Stimulated activated CD8-positive, alpha-beta memory T cell treated with anti-CD3 and anti-CD28 coated beads, Interleukin-7, amount 100 ng/mL, for 1 hour (primary cell): ENCODE measurements at places on chromosomes 7 and 10.
A peak's percentile ranks its signal among the peaks of the same experiment; 100 is the strongest.

DNA sequence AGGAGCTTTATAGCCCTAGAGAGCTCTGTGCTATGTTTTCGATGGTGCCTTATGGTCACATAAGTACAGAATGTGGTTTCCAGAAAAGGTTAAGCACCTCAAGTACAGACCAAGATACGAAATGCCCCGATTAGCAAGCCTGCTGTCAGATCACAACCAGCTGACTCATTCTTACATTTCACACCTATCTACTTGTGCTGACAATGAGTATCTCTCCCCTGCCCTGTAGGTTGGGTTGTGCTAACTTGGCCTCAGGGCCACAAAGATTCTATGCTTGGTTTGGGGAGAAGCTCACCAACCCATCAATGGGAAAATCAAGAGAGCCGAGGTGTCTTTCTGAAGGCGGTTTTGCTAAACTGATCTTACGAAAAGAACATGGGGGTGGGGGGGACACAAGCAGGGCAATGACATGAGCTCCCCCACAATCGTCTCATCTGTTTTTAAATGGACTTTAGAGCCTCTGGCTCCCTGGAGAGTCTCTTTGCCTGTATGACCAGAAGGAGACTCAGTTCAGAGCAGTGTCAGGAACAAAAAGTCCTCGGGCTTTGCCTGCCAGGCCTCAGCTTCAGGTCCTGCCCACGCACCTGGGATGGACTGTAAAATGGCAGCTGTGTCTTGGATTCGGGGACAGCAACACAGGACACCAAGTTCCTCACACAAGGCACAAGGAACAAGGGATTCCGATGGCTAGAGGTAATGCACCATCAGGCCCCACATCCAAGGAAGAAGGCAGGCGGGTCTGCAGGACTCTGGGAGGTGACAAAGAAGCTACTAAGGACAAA lies 55.1 kb downstream of the FAM53B start:
- DNase-seq = peak; percentile 12

GRCh38 chr7:77866786-77867536 lies 68.4 kb downstream of the PHTF2 start:
- DNase-seq = no peak

DNA sequence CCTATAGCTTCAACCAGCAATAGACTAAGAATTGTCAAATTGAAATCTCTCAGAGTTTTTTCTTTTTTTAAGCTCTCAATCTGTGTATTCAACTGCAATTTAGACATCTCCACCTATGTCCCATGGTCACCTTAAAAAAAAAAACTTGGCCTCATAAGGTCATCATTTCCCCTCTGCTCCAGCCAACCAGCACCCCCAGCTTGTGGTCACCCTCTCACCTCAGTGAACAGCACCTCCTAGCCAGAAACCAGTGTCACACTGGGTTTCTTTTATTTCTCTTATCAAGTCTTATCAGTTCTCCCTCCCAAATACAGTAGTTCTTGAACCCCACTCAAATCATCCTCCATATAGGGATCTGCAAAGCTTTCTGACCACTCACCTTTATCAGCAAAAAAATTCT lies 4.0 kb downstream of the ITGB1 start:
- DNase-seq = no peak

DNA sequence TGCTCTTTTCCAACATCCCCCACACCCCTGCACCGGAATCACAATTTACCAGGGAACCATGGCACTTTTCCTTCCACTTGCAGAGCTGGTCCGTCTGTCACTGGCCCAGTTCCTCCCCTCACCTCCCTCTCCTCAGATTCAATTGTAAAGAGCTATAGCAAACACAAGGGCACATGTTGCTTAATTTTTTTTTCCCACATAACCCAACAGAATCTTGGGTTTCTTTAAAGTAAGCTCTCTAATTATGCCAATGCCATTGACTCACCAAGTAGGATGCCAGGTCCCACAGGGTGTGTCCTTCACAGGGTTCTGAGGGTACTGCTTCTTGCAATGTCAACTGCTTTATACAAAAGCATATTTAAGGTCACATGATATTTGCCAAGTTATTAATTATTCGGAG lies 262.2 kb downstream of the AUTS2 start:
- no peak for DNase-seq

GRCh38 chr10:116815641-116816415 lies 33.5 kb upstream of the ENO4 start:
- no peak for DNase-seq

- DNase-seq = no peak
Measured at GRCh38 chr10:91284486-91285090, 64.1 kb downstream of the PCGF5 start.

GRCh38 chr10:131513901-131514300 lies 202.4 kb upstream of the TCERG1L start:
- DNase-seq = no peak

DNA sequence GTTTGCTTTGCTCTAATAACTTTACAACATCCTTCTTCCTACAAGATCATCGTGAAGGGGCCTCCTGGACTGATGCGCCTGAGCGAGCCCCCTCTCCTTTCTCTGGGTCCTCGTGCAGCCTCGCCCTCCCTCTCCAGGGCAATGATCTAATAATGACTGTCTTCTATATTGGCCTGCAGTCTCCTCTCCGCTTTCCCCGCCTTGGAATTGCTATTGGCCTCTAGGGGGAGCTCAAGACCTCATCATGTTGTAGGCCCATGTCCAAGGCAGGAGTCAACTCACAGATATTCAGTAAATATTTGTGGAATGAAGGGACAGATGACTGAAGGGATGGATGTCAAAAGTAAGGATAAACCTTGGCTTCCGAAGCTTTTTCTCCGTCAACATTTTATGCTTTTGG lies 1180.3 kb downstream of the TYW1 start:
- DNase-seq = no peak

GRCh38 chr7:65463184-65463583 lies 89.5 kb downstream of the ZNF92 start:
- no peak for DNase-seq

DNA sequence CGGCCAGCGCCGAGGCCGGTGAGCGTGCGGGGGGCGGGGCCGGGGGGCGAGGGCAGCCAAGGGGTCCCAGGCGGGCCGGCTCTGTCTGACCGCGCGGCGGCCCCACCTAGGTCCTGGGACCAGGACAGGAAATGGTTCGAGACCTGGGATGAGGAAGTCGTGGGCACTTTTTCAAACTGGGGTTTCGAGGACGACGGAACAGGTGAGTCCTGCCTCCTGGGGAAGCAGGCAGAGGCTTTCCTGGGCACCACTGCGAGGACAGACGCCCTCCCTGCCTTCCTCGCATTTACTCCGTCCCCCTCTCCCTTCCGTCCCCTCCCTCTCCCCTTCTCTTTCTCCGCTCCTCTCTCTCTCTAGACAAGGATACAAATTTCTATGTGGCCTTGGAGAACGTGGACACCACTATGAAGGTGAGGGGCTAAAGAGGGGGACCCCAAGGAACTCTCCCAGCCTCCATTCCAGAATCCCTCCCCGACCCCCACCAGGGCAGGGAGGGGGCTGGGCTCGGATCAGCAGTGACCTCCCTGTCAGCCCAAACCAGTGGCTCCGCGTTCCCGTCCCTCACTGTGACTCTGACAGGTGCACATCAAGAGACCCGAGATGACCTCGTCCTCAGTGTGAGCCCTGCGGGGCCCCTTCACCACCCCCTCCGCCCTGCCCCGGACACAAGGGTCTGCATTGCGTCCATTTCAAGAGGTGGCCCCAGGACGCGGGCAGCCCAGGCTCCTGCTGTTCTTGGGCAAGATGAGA lies 2.6 kb upstream of the MUC12 start:
- DNase-seq = no peak

DNA sequence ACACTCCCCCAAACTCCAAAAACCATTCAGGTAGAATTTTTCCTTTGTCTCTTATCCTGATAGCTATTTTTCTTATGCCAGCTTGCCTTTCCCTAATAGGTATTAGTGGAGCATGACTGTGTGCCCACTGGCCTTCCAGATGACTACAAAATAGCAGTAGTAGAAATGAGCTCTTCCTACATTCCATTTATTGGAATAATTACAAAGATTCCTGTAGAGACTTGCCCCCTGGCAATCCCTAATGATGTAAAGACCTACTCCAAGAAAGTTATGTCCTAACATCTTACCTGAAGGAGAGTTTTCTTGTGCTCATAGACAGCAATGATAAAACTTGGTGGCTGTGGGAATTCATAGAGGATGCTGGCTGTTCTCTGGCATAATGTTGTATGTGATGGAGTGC lies 501.8 kb downstream of the GATA3 start:
- DNase-seq = no peak

DNA sequence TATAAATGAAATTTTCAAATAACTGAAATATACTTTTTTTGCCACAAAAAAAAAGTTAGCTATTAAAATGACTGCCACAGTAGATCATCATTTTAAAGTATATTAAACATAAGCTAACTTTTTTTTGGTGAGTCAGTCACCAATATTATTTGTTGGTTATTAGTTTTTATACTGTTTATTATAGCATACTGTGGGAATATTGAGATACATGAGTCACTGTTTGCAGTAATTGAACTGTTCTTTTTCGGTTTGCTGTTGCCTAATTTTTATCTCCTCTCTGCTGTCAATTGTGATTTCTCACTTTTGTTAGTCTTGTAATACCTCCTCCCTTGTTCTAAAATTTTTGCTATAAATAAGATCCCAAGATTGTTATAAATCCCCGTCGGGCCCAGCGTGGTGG lies 45.7 kb downstream of the BTAF1 start:
- DNase-seq = no peak

- DNase-seq = no peak
Measured at GRCh38 chr7:102009628-102010027, 192.2 kb downstream of the CUX1 start.

GRCh38 chr10:82319562-82319961 lies 444.6 kb downstream of the NRG3 start:
- DNase-seq = no peak

GRCh38 chr7:78134256-78134655 lies 335.7 kb downstream of the PHTF2 start:
- no peak for DNase-seq

GRCh38 chr10:35208536-35208935 lies 81.9 kb downstream of the CREM start:
- no peak for DNase-seq

DNA sequence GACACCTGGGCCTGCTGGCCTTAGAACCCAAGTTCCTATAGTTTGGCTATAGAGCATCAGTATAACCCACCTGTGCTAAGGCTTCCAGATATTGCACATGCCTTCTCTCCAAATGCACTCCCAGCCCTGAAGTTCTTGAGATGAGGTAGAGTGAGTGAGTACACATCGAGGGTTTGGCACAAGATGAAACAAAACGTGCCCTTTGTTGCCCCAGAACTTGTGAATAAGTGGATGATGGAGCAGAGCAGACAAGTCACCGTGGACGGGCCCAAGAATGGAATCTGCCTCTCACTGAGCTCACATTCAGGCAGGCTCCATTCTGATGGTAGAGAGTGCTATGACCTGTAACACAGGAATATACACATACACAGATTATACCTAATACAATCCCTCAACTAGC lies 73.0 kb upstream of the STK17A start:
- no peak for DNase-seq

DNA sequence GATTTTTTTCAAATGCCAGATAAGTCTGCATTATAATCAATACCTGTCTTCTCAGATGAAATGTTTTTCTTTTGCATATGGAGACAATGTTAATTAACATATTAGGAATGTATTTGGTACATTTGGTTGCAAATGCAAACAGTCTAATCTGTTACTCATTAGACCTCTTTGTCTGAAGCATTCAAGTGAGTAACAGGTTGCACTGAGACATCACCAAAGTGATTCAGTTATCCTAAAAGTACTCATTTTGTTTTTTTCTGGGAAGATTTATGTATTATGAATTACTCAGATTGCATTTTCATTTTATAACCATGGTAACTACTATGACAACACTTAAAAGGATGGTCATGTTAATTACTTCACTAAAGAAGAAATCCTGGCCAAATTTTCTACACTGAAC lies 513.6 kb downstream of the HTR7 start:
- DNase-seq = no peak

DNA sequence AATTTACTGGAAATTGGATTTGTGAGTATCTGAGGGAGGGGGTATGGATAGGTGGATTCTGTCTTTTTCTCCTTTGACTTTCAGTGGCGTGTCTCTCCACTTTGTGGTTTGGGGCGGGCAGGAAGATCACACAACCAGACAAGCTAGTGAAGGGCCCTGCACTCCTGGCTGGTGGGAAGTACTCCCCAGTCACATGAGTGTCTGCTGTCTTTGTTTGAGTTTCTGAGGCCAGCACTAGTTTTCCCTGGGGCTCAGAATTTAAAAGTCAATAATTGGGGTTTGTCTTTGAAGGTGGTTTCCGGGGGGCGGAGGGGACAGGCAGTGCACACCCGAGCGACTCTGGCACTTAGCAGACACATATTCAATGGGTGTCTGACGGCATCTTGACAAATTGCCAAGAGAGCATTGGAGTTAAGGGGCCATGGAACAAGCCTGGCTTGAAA lies 120.1 kb downstream of the WDFY4 start:
- no peak for DNase-seq

- no peak for DNase-seq
Measured at GRCh38 chr10:84537447-84537931, 209.1 kb downstream of the CCSER2 start.

GRCh38 chr10:63470928-63471327 lies 5.2 kb upstream of the JMJD1C start:
- DNase-seq = no peak

- DNase-seq = no peak
Measured at GRCh38 chr7:64642046-64642445, 23.9 kb upstream of the ZNF107 start.

- no peak for DNase-seq
Measured at GRCh38 chr10:71392292-71392691, 4.4 kb upstream of the CDH23 start.

- DNase-seq = no peak
Measured at GRCh38 chr10:22495396-22495795, 150.1 kb downstream of the SPAG6 start.

GRCh38 chr7:23894892-23895569 lies 185.0 kb downstream of the STK31 start:
- DNase-seq = no peak

- no peak for DNase-seq
Measured at GRCh38 chr10:69730251-69731156, 71.2 kb upstream of the COL13A1 start.

DNA sequence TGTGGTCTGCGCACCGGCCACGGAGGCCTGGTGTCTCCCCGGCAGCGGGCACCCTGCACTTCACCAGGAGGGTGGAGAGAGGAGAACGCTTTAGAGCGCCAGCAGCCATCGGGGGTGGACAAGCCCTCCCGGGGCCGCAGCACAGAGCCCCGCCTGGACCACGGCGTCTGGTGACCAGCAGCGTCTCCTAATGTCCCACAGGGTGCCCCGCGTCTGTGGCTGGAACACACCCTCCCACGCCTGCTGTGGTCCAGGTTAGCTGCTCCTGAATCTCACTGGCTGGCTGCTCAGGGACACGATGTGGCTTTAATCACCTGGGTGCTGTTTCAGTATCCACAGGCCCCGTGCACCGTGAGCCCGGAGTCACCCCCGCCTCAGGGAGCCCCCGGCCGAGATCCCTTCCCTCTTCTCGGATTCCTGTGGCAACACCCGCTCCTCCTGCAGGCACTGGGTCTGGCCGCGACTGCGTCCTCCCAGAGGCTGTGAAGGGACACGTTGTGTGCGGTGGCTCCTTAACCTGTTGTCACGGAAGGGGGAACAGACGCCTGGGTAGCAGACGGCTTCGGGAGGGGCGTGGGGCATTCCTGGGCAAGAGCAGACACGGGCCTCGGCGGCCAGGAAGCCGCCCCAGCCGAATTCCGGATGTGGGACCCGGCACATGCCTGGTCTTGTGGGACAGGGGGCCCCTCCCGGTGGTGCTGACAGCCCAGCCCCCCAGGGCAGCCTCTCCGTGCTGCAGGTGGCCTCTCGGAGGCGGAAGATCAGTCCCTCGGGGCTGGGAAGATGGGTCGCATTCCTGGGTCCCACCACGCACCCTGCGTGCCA lies 78.9 kb downstream of the FOXL3 start:
- DNase-seq = no peak

- DNase-seq = no peak
Measured at GRCh38 chr7:53131697-53132096, 96.3 kb downstream of the POM121L12 start.
